Omental fat pad (tissue), 4 donors: ENCODE measurements at places on chromosomes 1 and 21.
A peak's percentile ranks its signal among the peaks of the same experiment; 100 is the strongest.

GRCh38 chr21:18759751-18760161 lies 356.2 kb upstream of the TMPRSS15 start:
- DNase-seq, result no peak

DNA sequence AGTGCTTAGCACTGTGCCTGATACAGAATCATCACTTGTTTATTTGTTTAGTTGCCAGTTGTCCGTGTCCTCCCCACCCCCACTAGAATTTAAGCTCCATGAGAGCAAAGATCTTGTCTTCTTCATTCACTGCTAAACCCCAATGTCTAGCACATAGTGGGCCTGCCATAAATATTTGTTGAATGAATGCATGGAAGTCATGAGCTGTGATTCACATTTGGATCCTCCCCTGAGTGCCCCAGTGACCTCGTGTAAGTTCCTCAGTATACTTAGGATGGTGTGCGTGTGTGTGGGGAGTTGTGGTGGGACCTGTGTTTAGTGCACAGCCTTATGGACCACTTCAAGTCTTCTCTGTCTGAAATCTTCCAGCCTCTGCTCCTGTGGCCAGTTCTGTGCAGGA lies 23.1 kb downstream of the IER5 start:
- DNase-seq, result no peak

GRCh38 chr1:98385652-98386051 lies 275.9 kb upstream of the SNX7 start:
- DNase-seq, result no peak

DNA sequence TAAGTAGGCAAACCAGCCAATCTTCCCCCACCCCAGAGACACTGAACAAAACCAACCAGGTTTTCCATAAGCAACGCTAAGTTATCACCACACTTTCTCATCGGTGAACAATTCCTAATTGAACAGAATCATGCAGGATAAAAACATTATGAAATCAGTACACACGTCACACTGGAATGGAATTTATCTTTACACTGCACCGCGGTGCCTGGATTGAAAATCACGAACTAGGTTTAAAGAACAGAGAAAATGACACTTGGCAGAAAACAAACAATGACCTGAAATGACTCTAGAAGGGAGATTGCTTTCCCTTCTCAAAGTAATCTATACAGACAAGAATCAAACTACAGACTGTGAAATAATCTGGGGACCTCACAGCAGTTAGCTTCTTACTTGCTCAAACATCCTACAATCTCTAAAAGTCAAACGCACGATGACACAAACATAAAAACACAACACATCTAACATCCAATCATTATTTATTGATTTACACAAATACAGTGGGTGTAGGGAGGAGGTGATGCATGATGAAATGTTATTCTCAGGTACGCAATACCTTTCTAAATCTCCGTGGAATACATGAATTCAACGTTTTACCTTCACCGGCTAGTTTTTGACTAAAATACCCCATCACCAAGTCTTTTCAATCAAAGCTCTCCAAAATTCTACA lies 1.9 kb downstream of the EIF4G3 start:
- no peak for DNase-seq

DNA sequence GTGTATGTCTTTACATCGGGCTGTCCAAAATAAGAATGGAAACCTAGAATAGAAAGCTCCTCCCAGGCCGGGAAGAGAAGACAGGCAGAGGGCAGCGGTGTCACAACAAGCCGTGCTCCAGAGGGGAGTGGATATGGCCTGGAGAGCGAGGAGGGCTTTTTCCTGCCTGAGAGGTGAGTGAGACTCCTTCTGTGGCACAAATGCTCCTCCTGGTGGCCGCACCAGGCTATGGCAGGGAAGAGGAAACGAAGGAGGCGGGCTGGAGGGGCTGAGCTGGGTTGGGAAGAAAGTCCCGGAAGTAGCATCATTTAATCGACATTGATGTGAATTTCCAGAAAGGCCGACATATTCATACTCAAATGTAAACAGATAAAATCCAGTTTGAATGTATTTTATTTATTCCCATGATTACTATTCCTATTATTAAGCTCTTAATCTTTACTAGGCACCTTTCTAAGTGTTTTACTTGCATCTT lies 54.7 kb downstream of the MEF2D start:
- peak; percentile 82 for DNase-seq

DNA sequence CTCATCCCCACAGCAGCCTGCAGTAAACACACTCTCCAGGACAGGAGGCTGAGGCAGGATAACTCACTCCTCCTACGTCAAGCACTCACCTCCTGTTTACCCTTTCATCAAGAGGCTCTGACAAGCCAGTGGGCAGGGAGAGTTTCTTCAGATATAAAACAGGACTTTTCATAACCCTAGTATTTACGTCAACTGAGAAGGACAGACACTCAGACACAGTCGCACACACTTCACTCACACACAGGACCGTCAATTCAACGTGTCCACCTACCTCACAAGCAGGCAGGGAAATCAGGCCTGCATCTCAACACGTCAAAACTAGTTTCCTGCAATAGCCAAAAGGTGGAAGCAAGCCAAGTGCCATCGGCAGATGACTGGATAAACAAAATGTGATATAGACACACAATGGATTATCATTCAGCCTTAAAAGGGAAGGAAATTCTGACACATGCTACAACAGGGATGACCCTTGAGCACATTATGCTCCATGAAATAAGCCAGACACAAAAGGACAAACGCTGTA lies 48.6 kb downstream of the ITPKB start:
- no peak for DNase-seq

DNA sequence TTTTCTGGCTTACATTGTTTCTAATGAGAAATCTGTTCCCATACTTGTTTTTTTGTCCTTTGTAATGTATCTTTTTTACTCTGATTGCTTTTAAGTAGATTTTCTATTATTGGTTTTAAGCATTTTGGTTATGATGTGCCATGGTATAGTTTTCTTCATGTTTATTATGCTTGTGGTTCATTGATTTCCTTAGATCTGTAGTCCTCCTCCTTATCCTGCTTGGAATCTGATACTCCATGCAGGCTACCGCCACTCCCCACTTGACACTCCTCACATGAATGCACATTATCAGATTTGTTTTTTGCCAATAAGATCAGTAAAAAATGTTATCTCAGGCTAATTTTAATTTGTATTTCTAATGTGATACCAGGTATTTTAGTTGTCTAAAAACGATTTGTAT lies 20.8 kb downstream of the UROD start:
- no peak for DNase-seq

DNA sequence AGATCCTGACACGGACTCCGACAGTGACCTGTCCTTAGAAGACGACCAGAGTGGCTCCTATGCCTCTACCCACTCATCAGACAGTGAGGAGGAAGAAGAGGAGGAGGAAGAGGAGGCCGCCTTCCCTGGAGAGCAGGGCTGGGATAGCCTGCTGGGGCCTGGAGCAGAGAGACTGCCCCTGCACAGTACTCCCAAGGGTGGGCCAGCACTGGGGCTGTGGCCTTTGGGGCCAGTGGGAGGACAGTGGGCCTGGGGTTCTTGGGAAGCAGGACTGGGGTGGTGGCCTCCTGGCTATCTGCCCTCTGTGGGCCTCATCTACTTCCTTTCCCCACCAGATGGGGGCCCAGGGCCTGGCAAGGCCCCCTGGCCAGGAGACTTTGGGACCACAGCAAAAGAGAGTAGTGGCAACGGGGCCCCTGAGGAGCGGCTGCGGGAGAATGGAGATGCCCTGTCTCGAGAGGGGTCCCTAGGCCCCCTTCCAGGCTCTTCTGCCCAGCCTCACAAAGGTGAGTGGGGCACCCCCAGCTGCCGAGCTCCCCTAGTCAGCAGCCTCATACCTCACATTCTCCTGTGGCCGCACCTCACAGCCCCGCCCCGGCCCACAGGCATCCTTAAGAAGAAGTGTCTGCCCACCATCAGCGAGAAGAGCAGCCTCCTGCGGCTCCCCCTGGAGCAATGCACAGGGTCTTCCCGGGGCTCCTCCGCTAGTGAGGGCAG lies 10.0 kb downstream of the PSRC1 start:
- no peak for DNase-seq
